Urothelium cell line (cell line): ENCODE measurements at places on chromosomes 13 and 19.

DNA sequence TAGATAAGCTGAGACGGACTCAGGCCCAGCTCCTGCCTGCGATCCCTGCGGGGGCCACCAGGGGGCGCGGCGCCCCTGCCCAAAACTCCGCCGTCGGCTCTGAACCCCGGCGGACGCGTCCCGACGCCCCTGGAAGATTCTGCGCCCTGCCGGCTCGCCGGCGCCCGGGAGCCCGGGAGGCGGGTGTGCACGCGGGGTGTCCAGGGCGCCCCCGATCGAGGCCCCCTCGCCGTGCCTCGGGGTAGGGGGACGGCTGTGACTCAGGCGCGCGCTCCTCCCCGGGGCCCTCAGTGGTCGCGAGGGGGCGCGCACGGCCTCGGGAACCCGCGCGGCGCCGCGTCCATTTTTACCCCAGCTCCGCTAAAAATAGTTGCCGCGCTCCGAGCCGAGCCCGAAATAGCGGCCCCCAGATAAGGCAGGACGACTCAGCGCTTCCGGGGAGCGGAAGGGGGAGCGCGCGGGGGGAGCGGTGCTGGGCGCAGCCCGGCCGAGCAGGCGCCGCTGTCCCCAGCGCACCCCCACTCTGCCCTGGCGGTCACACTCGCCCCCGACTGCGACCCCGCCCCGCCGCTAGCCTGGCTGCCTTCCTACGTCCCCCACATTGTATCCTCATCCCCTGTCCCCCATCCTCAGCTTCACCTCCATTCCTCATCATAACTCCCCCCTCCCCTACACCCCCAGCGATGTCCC is 16.0 kb upstream of the ERCC1 start:
- DNase-seq, result peak; percentile 82

DNA sequence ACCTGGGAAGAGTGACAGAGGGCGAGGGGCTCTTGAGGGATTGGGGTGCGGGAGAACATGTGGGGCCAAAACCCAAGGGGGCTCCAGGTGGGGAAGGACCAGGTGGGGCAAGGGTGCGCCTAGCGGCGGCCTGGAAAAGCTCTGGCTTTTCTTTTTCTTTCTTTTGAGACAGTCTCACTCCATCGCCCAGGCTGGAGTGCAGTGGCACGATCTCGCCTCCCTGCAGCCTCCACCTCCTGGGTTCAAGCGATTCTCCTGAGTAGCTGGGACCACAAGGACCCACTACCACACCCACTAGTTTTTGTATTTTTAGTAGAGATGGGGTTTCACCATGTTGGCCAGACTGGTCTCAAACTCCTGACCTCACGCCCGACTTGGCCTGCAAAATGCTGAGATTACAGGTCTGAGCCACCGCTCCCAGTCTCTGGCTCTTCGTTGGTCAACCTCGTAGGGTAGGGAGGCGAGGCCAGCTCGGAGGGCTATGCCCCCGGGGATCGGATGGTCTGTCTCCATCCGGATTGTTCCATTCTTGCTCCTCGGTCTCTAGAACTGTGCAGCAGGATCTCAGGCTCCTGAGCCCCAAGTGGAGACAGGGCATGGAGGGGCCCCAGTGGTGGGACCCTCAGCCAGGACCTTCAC is 3.7 kb downstream of the GADD45B start:
- DNase-seq, result no peak

- no peak for DNase-seq
These were observed 107.3 kb upstream of the SERP2 start for GRCh38 chr13:44266305-44266704.

- peak; percentile 90 for DNase-seq
These were observed at the start of gene FIZ1 for GRCh38 chr19:55599468-55599841. TSS of gene FIZ1 (minus strand) at chr19:55599517. CDS start at chr19:55597865, 1,652 bp downstream.

- peak; percentile 62 for DNase-seq
These were observed 33.2 kb downstream of the UNC13A start for GRCh38 chr19:17654993-17655392.

DNA sequence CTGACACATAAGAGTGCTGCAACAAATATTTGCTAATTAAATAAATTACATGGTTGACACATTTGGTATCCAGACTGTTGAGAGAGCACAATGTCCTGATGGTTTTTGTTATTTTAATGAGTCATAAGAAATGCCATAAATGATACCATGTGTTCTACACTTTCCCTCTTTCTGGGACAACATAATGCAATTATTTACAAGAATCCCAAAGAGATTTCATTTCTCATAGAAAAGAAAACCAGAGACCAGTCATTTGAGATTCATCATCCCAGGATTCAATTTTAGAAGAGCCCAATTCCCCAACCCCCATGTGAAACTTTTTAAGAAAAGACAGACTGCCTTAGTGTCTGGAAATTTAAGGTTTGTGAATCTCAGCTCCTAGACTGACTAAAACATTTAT is 399.6 kb downstream of the DCT start:
- DNase-seq, result no peak

GRCh38 chr19:47082493-47082892 is 31.1 kb downstream of the ZC3H4 start:
- DNase-seq, result no peak
